Activated CD4-positive, alpha-beta T cell treated with anti-CD3 and anti-CD28 coated beads, Interleukin-2, amount 10 ng/mL, durations not matched to agents 24 days and 14 days (primary cell): ENCODE measurements at places on chromosomes 7 and 10. TPM values are rescaled to one million over a fixed set of nuclear protein-coding genes. Genes with fewer than 3 reads are reported as not detected.

SUMF2 gene
- 154 and 161 TPM in 2 replicates for total RNA-seq

MACROH2A2 gene
- 4.5 and 4.6 TPM in 2 replicates for total RNA-seq

SPDYE5 gene
- total RNA-seq: 0.14 TPM in 1 of 2 replicates, not detected in the other

GRM8 gene
- not detected in 2 replicates for total RNA-seq

CLDN4 gene
- total RNA-seq: not detected in 2 replicates

DNA sequence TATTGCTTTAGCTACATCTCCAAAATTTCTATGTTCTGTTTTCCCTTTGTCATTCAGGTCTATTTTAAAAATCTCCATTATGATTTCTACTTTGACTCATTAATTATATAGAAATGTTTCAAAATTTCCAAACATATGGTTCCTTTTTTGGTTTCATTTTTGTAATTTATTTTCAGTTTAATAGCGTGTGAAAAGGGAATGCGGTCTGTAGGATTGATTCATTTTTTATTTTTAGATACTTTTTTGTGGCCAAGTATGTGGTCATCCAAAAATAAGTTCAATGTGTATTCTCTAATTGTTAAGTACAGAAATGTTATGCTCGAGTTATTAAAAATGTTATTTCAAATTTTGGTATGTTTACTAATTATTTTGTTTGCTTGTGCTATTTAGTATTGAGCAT lies 72.5 kb upstream of the ANKRD1 start:
- no peaks in the 10 kb centered on the region for H3K4me1 ChIP-seq
- H3K36me3 ChIP-seq: no peaks in the 10 kb centered on the region
- no peak for DNase-seq
- H3K4me3 ChIP-seq: no peak overlapping the region
- H3K27ac ChIP-seq: no peak overlapping the region
- peaks cover 9% of the 10 kb centered on the region for H3K27me3 ChIP-seq

LIPJ gene
- total RNA-seq: not detected in 2 replicates

GRCh38 chr10:132471484-132471883 lies 66.1 kb upstream of the INPP5A start:
- H3K4me3 ChIP-seq: no peak overlapping the region
- peaks cover 4% of the 10 kb centered on the region for H3K4me1 ChIP-seq
- H3K27me3 ChIP-seq: peaks cover 17% of the 10 kb centered on the region
- no peaks in the 10 kb centered on the region for H3K36me3 ChIP-seq

GIMAP7 gene
- total RNA-seq: 40.5 and 45.0 TPM in 2 replicates

DNA sequence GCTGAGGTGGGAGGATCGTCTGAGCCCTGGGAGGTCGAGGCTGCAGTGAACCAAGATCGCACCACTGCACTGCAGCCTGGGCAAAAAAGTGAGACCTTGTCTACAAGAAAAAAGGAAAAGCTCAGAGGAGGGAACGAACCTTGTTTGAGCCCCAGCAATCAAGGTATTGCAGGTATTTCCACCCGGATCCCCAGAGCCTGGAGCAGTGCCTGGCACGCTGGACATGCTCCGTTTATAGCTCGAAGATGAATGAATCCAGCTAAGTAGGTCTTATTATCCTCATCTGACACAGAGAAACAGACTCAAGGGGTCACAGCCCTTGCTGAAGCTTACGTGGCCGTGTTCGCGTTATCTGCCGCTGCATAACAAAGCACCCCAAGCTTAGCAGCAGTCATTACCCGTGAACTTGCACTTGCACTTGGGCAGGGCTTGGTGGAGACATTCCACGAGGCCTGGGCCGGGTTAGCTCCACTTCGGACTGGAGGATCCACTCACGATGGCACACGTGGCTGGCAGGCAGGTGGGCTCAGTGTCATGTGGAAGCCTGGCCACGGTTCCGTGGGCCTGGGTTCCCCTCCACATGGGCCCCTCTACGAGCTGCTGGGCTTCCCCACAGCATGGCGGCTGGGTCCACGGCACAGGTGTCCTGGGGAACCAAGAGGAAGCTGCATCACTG lies 3.2 kb upstream of the COX19 start:
- H3K4me1 ChIP-seq: peaks cover 5% of the 10 kb centered on the region
- no peak overlapping the region for H3K4me3 ChIP-seq
- no peak overlapping the region for H3K27ac ChIP-seq
- no peaks in the 10 kb centered on the region for H3K27me3 ChIP-seq
- DNase-seq: no peak

DNA sequence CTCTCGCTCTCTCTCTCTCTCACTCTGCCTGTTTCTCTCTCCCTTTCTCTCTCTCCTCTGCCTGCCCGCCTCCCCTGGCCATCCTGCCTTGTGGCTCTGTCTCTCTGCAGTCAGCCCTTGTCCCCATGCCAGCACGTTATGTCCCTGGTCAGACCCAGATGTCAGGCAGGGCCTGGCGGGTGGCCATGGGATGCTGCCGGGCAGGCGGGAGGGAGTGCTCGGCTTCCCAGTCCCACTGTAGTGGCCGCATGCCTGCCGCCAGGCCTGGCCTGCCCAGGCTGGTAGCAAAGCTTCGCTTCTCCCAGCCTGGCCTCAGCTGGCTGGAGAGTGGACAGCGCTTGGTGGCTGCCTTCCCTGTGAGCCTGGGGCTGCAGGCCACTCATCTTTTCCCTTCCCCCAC lies 121.5 kb upstream of the ZNF716 start:
- no peak for DNase-seq
- H3K4me3 ChIP-seq: no peak overlapping the region
- H3K27me3 ChIP-seq: no peaks in the 10 kb centered on the region
- H3K27ac ChIP-seq: no peak overlapping the region
- H3K36me3 ChIP-seq: no peaks in the 10 kb centered on the region

DNA sequence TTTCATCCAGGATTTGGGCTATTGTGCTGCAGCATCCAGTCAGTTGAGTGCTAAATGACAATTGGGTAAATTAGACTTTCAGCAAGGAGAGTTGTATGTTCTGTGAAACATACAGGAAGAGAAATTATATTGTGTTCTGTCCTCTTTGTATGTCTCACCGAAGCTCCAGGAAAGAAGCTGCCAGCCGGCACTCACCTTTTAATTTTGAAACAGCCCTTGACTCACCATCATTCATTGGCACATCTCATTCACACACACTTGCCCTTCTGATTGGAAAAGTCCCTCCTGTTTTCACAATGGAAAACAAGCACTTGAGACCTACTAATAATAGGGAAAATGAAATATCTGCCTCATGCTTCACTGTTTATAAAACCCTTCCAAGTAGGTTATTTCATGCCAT lies 495.6 kb downstream of the RPS24 start:
- no peaks in the 10 kb centered on the region for H3K36me3 ChIP-seq
- DNase-seq: no peak
- peaks cover 9% of the 10 kb centered on the region for H3K4me1 ChIP-seq
- no peaks in the 10 kb centered on the region for H3K27me3 ChIP-seq
- H3K27ac ChIP-seq: no peak overlapping the region
